GF-D8 (cell line): ENCODE measurements at places on chromosomes 16 and 17.

DNA sequence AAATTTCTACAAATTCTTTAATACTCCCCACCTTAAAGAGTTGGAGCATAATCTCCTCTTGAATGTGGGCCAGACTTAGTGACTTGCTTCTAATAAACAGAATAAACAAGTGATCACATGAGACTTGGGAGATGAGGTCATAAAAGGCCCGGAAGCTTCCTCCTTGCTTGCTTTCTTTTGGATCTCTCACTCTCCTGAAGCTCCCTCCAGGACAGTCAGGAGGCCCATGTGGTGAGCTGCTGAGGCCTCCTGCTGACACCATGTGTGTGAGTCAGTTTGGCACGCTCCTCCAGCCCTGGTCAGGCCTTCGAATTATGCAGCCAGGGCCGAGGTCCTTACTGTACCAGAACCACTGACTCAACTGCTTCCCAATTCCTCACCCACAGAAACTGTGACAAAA is 53.2 kb downstream of the NDEL1 start:
- DNase-seq: no peak

DNA sequence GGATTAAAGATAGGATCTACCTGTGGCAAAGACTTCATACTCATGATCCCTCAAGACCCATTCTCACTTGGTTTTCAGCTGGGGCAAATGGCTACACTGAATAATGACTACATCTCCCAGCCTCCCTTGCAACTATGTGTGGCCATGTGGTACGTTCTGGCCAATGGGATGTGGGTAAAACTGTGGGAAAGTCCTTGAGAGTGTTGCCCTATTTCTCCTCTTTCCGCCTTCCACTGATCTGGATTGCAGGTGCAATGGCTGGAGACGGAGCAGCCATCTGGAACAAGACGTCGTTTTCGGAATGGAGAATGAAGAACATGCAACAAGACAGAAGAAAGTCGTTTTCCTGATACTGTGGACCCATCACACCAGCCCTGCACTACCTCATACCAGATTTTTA is 48.5 kb downstream of the HAPSTR1 start:
- DNase-seq: no peak

GRCh38 chr17:72022328-72023275 is 98.2 kb upstream of the SOX9 start:
- no peak for DNase-seq

DNA sequence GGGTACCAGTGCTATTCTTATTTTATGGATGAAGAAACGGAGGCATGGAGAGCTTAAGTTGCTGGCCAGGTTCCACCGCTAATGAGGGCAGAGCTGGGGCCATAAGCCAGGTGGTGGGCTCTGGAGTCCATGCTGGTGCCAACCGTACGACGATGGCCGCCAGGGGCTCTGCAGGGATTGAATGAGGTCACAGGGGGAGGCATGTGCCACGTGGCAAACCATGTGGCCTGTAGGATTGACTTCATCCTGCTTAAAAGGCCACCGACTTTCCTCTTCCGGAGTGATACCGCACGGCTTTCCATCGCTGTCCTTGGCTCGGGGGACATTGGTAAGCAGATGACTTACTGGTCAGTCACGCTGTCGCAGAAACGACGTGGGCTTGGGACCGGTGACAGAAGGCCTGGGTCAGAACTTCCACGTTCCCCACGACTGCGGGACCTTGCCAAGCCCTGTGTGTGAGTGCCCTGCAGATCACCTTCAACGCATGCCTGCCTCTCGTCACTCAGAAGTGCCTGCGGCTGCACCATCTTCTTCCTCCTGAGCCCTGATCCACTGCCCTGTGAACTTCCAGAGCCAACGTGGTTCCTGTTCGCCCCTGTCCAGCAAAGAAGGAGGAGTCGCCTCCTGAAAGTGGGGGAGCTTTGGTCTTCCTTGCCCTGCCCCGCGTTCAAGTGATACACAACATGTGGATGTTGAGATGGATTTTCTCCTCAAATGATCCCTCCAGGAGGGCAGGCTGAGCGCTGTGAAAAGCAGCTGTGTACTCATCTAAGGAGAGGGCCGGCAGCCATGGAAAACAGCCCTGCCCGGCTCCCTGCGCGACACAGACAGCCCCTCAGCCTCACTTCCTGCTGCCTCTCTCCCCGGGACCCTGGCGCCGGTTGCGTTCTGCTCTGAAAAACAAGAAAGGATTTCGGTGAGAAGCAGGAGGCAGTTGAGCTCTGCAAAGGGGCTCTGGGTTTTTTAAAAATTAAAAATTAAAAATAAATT is 176.7 kb downstream of the C16orf95 start:
- DNase-seq: no peak

- no peak for DNase-seq
Measured at GRCh38 chr16:85986931-85987749, 88.2 kb downstream of the IRF8 start.

DNA sequence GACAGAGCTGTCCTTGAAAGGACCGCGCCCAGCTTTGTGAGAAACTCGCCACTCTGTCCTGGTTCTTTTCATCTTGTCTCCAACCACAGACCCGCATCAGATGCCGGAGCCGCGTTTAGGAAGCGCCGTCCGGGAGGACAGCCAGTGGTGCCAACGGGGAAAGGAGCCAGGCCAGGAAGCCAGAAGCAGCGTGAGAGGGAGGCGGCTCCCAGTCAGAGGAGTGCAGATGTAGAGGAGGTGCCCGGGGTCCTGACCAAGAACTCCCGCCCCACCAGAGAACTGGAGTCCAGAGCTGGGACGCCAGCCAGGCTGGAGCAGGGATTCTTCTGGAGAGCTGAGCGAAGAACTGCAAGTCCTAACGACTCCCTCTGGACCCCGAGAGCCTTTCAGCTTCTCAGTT is 49.3 kb upstream of the TNRC6C start:
- DNase-seq: no peak

GRCh38 chr17:39619786-39620101 is 7.0 kb upstream of the PPP1R1B start:
- no peak for DNase-seq

GRCh38 chr17:61477204-61477834 is 25.1 kb downstream of the TBX4 start:
- no peak for DNase-seq

DNA sequence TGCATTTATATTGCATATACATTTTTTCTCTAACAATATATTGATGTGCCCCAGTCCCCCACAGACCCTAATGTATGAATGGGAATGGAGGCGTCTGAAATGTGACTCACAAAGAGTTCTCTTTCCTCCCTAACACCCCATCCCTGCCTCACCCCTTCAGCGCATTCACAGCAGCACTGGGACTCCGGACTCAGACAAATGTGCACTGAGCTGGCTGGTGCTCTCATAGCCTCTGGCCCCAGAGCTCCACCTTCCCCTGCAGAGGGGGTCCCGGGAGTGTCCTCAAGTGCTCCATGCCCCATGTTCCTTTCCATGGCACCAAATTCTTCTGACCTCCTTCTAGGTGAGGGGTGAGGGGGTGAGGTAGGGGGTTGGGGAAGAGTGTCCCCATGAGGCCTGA is 20.6 kb downstream of the NPTX1 start:
- DNase-seq: no peak

DNA sequence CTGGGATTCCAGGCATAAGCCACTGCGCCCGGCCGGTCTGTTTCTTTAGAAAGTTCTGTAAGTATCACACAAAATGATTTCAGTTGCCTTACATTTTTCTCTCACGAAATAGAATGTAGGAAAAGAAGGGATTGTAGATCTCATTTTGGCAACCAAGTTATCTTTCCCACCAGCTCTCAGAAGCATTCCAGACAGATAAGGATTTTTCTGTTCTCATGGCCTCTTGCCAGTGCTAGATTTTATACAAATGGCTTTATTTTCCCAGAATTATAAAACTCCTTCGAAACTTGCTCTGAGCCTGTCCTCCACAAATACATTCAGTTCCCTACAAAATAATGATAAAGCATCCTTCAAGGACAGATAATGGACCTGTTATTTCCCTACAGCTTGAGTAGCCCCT is 46.9 kb downstream of the LCMT1 start:
- DNase-seq: no peak

- no peak for DNase-seq
Measured at GRCh38 chr16:64384636-64385035, 737.2 kb downstream of the CDH11 start.

DNA sequence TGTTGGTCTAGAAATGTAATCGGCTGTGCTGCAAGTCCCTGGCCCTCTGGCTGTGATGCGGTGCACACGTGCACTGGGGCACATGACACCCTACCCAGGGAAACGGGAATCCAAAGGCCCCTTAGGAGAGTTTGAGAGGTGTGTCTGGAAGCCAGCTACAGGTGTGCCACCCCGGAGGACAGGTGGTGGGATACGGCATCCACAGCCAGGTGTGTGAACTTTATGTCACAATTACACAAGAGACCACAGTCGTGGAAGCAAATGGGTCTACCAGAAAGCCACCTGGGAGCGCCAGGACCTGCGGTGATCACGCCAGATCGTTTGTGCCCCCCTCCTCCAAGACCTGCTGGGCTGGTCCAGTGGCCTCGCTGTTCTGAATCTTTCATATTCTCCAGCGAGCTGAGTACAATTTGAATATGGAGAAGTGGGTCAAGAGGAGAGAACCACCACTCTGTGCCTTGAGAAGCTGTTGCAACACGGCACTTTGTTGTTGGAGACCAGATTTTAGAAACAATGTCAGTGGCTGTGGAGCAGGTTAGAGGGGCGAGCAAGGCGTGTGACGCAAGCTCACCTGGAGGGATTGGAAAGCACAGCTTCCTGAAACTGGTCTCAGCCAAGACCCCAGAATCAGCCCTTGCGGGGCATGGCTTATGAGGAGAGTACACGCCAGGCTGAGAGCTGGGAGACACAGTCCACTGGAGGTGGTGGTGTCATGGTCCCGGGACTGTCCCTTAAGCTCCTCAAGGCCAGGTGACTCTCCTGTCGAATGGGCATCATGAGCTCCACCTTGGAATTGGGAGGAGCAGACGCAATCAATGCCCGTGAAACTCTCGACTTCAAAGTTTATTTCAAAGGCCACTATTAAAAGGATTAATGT is 37.4 kb downstream of the COX4I1 start:
- no peak for DNase-seq

- no peak for DNase-seq
Measured at GRCh38 chr16:57589374-57589773, 39.1 kb upstream of the ADGRG1 start.

DNA sequence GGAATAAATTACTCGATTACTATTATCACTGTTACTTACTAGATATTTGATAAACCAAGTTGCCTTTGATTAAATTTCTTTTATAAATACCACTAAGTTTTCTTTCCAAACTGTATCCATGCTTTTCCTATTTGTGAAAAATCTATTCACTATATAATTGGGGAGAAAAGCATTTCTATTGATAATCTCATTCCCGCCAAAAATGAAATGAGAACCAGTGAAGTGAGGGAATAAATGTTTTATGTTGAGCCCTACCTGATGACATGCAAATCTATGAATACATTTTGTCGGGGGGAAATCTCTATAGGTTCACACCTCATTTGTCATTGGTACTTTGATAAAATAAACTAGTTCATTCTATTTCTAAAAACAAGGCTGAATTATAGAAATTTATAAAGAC is 15.7 kb downstream of the BRIP1 start:
- no peak for DNase-seq

- DNase-seq: no peak
Measured at GRCh38 chr16:58815181-58815888, 81.2 kb upstream of the GOT2 start.

GRCh38 chr17:47883589-47884426 is 12.2 kb upstream of the SP2 start:
- no peak for DNase-seq

DNA sequence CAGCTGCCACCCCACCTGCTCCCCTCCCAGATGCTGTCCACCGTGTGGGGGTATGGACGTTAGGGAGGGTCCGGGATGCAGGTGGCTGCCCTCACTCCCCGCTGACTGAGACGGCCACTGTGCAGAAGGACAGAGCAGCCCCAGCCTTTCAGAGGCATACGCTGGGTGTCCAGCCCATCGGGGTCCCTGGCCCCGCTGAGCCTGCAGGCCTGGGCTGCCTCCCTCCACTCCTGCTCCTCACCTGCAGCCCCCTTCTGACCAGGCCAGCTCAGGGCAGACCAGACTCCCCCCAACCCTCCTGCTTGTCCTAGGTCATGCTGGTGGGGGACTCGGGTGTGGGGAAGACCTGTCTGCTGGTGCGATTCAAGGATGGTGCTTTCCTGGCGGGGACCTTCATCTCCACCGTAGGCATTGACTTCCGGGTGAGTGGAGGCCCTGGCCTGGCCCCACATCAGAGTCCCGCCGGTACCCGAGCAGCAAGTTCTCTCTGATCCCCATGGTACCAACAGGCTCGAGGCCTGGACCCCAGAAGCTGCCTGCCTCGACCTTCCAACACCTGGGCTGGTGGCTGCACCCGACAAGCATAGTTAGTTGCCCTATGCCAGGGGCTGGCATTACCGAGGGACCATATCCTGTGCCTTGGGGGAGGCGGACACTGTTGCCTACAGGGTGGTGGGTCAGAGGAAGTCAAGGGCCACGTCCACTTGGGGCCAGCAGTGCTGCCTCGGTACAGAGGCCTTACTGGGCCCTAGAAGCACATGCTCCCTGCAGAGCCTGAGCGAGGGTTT is 1.4 kb downstream of the RAB26 start:
- DNase-seq: no peak

DNA sequence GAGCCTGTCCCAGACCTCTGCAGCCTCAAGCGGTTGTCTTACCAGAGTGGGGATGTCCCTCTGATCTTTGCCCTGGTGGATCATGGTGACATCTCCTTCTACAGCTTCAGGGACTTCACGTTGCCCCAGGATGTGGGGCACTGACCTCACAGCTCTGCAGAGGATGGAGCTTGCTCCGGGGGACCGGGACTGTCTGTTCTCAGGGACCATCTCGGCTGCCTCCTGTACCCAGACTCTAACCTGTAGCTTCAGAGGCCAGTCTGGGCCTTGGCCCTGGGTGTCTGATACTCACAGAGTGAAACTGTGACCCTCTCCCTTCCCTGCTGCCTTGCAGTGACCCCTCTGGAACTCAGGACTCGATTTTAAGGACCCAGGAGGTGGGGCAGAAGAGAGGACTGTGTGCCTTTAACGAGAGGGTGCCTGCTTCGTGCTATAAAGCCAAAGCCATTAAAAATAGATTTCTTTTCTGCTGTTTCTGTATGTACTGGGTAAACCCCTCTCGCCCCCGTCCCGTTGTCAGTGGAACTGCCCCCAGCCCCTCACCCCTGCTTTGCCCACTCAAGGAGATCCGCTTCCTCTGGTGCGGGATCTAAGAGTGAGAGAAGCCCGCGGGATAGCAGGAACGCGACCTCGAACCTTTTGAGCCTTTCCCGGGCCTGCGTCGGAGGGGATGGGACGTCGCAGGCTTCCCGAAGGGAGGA is 1.1 kb upstream of the LLGL2 start:
- no peak for DNase-seq

GRCh38 chr16:11915114-11915643 is 577 bp downstream of the GSPT1 start:
- DNase-seq: no peak

DNA sequence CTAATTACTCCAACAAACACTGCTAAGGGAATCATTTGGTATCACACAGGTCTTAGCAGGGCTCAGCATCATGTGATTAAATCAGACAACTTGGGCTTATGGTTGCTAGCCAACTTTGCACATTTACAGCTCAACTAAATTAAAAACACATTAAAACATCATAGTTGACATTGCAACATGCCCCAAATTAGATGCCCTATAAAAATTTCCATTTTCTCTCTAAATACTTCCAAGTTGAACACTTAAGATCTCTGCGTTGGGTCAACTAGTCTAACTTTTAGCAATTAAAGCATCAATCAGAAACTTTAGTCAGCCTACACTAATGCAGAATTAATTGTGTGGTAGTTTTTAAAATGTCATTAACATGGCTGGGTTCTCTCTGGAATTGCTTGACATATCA is 12.1 kb downstream of the DNAJC7 start:
- DNase-seq: no peak
